Mucosa of descending colon (tissue), 3 donors: ENCODE measurements at places on chromosomes 2 and 18. TPM values are rescaled to one million over a fixed set of nuclear protein-coding genes. Genes with fewer than 3 reads are reported as not detected.

GRCh38 chr2:178892751-178893625 lies 85.8 kb upstream of the TTN start:
- no peak for DNase-seq

DNA sequence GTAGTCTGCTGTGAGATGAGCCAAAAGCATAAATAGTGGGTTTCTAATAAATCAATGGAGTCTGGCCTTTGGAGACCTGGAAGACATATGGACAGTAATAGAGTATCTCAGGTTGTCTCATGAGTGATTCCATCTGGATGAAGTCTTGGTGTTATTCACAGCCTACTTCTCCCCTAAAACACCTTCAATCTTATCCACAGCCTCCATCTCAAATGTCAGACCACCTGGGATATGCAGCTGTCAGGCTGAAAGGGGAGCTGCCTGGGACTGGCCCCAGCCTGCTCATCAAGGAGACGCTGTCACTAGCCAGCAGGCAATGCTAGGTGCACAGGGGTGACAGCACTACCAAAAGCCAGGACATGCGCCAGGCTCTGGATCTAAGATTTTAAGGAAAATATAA lies 684.0 kb upstream of the ZEB2 start:
- DNase-seq: no peak

- DNase-seq: no peak
Measured at GRCh38 chr2:214465363-214466146, 54.7 kb downstream of the VWC2L start.

DNA sequence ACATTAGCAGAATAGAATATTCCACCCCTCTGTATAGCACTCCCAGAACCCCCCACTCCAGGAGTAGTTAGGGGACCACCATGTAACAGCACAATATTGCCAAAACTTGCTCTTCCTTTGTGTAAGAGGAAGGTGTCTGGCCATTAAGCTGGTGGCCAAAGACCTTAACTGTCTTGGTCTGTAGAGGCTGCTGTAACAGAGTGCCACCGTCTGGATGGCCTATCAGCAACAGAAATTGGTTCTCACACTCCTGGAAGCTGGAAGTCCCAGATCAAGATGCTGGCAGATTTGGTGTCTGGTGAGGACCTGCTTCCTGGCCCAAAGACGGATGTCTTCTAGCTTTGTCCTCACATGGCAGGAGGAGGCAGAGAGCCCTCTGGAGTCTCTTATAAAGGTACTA lies 61.6 kb upstream of the TGFA start:
- DNase-seq: no peak

GRCh38 chr2:204081487-204082425 lies 145.2 kb downstream of the ICOS start:
- DNase-seq: no peak

- DNase-seq: no peak
Measured at GRCh38 chr2:48589170-48589767, 28.4 kb upstream of the GTF2A1L start.

- DNase-seq: no peak
Measured at GRCh38 chr2:3959372-3959771, 256.0 kb downstream of the DCDC2C start.

- no peak for DNase-seq
Measured at GRCh38 chr2:224151161-224151560, 112.1 kb upstream of the SERPINE2 start.

- no peak for DNase-seq
Measured at GRCh38 chr2:220104871-220105351, 477.5 kb downstream of the SLC4A3 start.

Gene UGT1A9
- total RNA-seq: 3.6 TPM

DNA sequence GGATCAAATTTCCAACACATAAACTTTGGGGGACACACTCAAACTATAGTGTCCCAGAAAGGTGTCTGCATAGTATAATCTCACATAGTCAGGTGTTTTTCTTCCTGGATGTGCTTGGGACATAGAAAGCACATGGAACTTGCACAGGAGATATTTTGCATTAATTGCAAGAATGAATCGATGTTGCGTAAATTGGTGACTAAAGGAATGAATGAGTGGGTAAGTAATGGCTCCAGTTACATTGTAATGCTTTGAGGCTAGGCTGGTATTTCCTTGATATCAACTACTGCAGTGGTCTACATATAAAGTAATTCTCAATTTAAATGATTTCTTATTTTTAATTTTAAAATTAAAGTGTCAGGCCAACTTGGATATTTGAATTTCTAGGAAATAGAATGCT lies 53.4 kb downstream of the SH3RF3 start:
- DNase-seq: no peak

DNA sequence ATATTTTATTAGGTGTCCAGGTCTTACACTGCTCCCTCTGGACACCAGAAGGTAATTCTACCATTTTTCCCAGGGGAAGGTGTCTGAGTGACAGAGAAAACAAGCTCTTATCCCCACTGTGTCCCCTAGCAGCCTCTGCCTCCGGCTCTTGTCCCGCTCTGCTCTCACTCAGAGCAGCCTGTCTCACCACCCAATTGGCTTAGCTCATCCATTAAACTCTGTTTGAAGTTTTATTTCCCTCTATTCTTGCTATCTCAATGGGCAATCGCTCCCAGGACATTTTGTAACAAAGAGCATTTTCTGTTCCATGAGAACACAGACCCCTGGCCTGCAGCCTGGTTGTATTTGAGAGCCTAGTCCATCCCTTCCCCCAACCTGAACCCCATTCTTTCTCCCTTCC lies 90.6 kb upstream of the LDAH start:
- DNase-seq: no peak

- DNase-seq: no peak
Measured at GRCh38 chr2:10423400-10423774, 24.7 kb downstream of the ODC1 start.

DNA sequence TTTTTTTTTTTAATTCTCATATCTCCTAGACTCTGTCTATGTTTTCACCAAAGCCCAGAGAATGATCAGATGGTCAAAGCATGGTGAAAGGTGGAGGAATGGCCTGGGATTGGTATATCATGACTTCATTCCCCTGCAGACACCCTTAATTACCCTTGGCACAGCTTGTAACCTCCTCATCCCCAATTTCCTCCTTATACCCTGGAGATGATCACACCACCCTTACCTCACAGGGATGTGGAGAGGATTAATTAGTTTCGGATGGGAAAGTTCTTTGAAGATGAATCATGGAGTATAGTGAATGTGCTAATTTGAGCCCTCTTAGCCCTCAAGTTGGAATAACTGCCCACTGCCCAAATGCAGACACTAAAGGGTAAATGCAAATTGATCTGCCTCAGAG lies 138.0 kb upstream of the LYPD6 start:
- DNase-seq: no peak

DNA sequence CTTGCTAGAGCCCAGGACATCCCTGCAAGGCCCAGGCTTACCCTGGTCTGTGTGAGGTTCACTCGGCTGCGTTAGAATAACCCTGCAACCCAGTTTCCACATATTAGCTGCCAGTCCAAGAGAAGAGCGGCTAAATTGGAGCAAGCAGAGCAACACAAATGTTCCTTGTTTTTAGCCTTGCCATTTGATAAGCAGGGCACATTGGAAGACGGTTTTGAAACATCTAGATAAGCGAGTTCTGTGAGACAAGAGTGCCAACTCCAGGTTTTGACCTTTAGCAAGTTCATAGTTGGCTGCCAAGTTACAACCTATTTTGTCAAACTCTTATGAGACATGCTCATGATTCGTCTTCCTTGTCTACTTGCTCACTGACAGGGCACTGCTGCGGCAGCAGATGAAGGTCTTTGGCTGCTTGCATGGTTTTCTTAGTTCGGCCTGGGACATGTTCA lies 23.5 kb downstream of the DPP4 start:
- no peak for DNase-seq

GRCh38 chr2:37854676-37855282 lies 70.3 kb upstream of the RMDN2 start:
- no peak for DNase-seq

- no peak for DNase-seq
Measured at GRCh38 chr2:163626639-163627109, 109.1 kb downstream of the FIGN start.

- no peak for DNase-seq
Measured at GRCh38 chr2:56583796-56584315, 400.1 kb downstream of the CCDC85A start.

- DNase-seq: no peak
Measured at GRCh38 chr2:203669820-203670219, 36.6 kb upstream of the CD28 start.

Gene BMPR2
- 38.7 TPM for total RNA-seq

DNA sequence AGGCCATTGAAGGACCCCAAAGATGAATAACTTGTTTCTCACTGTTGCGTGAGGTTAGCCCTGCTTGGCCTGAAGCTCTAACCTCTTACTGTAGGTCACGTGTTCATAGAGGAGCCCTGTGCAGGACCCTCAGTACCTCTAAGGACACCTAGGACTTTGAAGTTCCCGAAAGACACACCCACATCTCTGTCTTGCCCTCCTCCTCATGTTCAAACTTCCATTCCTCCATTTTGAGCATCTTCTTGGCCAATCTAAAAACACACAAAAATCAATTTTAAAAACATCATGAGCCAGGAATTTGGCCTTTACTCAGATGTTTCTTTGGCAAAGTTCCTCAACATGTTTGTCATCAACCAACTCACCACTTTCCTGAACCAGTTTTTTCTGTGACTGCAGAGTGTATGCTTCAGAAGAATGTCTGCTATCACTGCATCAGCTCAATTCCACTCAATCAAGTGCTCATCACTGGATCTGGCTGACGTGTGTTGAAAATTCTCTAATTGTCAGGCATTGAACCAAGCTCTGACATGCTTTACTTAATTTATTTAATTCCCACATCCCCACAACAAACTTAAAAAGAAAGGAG lies 101.6 kb downstream of the AP1S3 start:
- DNase-seq: no peak

Gene KIAA2012
- total RNA-seq: 0.13 TPM

GRCh38 chr18:45201489-45201888 lies 413.8 kb upstream of the SLC14A2 start:
- no peak for DNase-seq

Gene ATRAID
- total RNA-seq: 85.2 TPM

DNA sequence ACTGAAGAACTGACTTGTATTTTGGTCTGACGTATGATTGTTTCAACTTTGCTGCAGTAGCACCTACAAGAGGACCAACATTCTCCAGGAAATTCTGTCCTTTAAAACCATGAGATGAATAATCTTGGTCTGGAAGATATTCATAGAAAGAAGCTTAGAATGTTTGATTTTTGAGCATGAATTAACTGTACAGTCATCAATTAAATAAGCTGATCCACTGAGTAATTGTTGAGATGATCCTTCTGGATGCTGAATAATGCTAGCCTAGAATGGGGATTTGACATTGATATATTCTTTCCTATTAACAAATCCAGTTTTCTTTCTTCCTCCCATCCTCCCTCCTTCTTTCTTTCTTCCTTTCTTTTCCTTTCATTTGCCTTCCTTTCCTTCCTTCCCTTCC lies 39.0 kb upstream of the CDK5R2 start:
- DNase-seq: no peak

- no peak for DNase-seq
Measured at GRCh38 chr2:221285148-221285547, 287.0 kb downstream of the EPHA4 start.

Gene TRAPPC12
- 97.8 TPM for total RNA-seq

DNA sequence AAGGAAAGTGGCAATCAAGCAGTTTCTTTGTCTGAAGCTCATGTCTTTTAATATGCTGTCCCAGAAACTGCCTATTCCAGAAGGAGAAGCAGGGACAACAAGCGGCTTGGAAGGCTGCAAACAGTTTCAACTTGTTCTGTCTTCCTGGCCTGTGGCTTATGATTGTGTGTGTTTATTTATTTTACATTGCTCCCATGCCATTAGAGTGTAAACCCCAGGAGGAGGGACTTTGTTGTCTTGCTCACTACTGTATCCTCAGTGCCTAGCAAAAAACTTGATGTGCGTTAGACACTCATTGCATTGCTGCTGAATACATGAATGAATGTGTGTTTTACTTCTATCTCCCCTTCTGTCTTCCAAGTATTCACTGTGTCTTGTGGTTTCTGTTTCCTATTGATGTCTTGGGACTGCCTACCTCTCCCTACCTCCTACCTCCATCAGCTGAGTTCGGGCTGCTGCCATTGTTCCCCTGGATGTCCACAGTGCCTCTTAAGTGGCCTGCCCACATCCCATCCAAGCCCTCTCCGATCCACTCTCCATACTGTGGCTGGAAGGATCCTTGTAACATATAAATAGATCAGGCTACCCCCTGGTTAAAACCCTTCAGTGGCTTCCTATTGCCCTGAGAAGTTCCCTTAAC lies 261.4 kb downstream of the DYSF start:
- DNase-seq: no peak

DNA sequence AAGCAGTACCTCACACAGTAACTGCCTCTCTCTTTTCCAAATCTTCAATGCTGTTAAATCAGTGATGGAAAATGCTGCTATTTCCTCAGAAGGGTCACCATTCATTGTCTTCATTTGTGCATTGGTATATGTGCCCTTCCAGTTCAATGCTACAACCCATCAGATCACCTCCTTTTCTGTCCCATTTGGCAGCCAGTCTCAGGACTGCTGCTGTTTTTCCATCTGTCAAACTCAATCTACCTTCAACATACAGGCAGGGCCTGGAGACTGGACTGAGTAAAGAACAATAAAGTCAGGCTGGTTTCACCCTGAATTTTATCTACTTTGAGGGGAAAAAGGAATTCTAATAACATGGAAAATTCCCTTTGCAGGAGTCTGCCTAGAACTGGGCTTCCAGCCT lies 17.9 kb downstream of the ZNF385B start:
- no peak for DNase-seq

Gene CNDP1
- total RNA-seq: 0.19 TPM

DNA sequence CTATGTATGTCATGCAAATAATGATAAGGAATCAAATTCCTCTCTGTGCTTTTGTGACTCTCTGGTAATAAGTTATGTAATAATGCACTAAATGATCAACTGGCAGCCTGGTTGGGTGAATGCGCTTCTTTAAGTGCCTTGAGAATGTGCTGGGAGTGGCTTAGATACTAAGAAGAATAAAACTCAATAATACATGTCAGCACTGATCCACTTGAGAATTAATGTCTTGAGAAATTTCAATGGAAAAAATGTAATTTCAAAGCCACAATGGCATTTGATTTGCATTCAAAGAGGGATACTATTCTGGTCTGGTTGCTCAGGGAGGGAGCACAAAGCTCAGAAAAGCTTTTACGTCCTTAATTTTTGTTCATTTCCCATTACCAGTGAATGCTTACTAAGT lies 137.7 kb upstream of the MMADHC start:
- DNase-seq: no peak

DNA sequence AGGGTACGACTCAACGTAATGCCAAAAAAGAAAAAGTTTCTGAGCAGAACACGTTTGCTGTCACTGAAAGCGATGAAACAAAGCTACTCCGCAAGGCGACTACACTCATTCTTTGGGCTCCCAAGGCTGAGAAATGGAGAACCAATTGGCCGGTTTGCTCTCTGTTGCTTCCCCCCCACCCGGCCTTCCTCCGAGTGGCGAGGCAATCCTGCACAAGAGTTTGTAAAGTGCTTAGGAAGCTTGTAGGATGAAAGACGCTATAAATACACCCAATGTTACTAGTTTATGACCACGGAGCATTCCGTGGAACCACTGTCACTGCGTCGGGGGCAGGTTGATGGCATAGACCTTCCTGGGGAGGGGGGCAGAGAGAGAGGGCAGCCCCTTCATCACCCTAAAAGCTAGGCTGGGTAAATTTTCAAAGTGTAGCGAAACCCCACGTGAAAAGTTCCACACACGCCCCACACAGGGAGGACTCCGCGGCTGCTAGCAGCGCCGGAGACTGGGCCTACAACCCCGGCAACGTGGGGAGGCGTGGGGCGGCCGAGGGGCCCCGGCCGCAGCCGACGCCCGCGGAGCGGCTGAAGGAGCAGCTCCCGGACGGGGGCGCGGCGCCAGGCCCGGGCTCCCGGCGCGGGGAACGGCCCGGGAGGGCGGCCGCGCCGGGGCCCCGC lies 915 bp downstream of the CUL3 start:
- DNase-seq: peak; percentile 66

- DNase-seq: no peak
Measured at GRCh38 chr2:172953411-172953810, 122.2 kb upstream of the MAP3K20 start.
